ENCODE measurements at places on chromosomes 16 and 17.

GRCh38 chr16:86713021-86713631, 134.8 kb downstream of the FOXL1 start:
- no peak for DNase-seq

DNA sequence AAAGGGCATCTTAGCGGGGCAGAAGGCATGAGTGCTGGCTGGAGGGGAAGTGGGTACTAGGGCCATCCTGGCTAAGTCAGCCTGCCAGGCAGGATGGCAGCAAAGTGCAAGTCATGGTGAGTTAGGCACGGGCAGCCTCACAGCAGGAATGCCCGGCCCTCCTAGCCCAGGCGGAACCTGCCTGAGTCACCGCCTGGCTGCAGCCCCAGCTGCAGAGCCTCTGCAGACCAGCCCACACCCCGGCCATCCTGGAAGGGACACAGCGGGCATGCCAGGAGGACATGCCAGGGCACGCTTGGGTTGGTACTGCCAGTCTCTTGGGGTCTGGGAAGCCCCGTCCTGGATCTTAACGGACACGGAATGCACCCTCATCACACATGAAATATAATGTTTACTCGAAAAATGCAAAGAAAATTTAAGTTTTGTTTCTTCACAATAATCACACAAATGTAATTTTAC, 5.0 kb upstream of the ALDH3A1 start:
- DNase-seq, result peak; percentile 97

GRCh38 chr16:87177673-87178072, 139.5 kb downstream of the C16orf95 start:
- no peak for DNase-seq

DNA sequence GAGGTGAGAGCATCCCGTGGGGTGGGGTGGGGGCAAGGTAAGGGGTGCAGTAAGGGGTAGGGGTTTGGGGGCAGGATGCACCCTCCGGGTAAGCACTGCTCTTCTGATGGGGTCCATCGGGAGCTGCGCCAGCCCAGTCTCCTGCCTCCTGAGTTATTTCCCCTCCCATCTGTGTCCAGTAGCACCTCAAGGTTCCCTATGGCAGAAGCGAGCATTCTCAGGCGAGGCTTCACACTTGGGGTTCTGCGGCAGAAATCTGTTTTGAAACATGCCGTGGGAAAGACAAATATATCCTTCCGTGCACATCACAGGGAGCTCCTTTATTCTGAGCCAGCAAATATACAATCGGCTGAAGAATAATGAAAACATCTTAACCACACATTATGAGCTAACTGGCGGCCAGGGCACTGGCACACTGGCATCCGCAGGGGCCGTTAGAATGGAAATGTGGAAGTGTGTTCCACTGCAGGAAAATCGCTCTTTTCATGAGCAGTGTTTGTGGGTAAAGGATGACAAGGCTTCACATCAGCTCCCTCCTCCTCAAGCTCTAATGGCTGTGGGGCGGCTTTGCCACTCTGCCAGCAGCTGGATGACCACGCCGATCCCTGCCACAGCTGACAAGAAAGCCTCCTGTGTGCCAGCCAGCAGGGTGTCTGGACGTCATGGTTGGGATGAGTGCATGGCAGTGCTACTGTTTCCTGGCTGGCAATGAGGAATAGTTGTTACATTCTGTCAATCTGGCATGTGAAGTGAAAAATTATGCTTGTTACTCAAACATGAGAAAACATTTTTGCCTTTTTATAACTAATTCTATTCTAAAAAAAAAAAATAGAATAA, 20.0 kb downstream of the MTHFSD start:
- no peak for DNase-seq

DNA sequence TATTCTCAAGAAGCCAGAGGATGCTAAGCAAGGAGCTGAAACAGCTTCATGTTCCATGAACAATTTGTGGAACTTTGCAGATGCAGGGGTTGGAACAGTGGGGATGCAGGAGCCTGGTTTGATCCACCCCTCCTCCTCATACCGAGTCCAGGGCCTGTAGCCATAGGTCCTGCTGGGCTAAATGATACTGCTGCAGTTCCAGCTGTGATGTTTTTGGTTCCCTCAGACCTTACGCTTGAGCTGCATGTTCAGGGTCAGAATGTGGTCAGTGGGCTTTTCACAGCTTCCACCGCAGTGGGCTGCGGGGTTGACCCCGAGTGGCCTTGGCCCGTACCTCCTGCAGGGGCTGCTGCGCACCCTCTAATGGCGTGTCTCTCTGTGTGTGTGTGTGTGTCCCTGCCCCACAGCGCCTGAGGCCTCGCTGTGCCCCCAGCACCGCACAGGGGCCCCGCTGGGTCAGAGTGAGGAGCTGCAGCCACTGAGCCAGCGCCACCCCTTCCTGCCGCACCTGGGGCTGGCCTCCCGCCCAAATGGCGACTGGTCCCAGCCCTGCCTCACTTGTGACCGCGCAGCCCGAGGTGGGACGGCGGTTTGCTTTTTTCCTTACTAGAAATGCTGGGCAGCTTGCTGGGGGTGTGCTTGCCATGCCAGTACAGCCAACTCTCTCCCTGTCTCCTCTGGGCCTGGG, 48.2 kb downstream of the EPN2 start:
- DNase-seq, result no peak

GRCh38 chr17:27381007-27381501, 75.2 kb upstream of the KSR1 start:
- peak; percentile 61 for DNase-seq

DNA sequence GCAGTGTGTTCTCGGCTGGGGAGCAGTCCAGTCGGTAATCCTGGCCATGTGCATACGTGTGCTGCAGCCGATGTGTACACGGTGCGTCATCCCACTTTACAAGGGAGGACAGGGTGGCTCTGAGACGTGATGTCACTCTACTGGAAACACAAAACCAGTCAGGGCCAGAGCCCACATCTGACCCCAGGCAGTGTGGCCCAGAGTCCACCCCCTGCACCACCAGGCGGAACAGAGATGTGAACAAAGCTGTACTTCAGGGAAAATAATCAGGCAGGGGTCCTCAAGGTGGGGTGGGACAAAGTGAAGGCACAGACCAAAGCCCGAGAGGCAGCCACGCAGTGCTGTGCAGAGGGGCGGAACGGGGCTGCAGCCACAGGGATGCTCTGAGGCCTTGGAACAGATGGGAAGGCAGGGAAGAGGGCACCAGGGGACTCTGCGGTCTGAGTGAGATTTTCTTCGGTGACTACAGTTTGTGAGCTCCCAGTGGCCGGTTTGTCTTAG, 181.5 kb downstream of the ZNF423 start:
- DNase-seq, result no peak

GRCh38 chr17:49610883-49611584, 35.4 kb downstream of the NXPH3 start:
- DNase-seq, result peak; percentile 25

GRCh38 chr17:48704361-48705248, 17.7 kb downstream of the PRAC1 start:
- no peak for DNase-seq

GRCh38 chr16:4160658-4161430, 44.6 kb upstream of the ADCY9 start:
- peak; percentile 17 for DNase-seq

DNA sequence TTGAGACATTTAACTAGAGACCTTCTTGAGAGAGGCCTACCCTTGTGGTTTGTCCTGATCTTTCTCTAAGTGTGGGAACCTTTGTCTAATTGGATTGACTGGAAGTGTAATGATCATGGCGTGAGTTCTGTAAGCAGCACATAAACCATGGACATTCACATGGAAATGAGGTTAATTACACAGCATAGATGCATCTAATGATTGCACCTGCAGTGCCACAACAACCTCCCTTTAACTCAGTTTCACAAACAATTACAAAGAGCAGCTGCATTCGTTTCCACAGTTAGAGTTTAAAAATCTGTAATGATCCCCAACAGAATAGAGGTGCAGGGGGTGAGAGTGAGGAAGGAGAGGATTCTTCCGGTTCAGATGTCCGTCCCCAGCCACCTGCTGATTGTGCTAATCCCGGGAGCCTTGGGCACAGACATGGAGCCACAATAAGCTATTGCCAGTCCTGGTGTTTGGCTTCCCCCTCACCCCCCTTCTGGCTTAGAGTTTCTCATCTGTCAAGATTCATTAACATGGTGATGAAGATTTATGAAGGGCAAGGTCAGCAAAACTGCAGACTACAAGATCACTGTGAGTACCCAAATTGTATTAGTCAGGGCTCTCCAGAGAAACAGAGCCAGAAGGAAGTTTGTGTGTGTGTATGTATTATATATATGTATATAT, 659.2 kb upstream of the SOX9 start:
- no peak for DNase-seq

- DNase-seq, result no peak
These were observed 33.7 kb downstream of the NLK start for GRCh38 chr17:28076144-28076543.

- no peak for DNase-seq
These were observed 67.7 kb upstream of the ARL4D start for GRCh38 chr17:43330876-43331639.

DNA sequence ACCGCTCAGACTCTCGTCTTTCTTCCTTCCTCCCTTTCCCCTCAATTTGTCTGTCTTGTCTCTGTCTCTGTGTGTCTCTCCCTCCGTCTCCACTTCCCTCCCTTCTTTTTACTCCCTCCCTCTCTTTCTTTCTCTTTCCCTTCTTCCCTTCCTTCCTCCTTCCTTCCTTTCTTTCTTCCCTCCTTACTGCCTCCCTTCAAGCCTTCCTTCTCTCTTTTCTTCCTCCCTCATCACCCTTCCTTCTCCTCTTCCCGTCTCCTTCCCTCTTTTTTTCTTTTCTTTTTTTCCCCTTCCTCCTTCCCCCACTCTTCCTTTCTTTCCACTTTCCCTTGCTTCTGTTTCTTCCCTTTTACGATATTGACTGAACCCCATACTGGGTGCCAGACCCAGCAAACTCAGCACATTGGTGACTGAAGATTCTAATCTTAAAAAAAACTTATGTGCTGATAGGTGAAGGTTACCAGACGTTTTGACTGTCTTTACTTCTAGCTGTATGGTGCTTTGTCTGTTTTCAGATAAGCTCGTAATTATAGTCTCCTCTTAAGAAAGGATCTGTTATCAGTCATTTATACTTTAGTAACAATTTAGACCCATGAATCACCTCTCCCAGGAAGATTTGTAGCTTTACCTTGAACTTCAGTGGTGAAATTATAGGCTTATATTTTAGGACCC, 481 bp upstream of the BRD7 start:
- DNase-seq, result no peak

DNA sequence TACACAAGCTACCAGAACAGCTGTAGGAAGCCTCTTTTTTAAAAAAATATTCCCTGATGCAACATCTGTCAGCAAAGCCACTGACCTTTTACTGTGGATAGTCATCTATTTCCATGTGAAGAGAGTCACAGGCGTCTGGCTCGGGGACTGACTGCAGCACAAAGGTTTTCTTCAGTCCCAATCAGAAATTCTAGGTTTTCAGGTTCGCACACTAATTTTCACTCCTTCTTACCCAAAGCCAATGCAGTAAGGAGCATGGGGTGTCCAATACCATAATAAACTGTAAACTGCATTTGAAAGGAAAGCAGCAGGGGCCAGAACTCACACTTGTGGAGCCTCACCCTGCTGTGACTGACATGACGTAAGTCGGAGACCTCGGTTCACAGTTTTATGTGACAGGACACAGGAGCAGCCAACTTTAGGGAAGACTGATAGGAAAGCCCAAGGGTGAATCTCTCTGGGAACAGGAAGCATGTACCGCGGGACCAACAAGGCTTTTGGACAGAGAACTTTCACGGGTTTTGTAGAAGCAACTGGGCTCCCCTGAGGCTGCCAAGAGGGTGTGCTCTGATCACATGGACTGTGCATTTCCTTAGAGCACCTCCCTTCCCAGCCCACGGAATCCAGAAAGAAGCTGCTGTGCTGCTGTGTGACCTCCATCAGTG, 9.1 kb upstream of the TMEM100 start:
- DNase-seq, result no peak

GRCh38 chr16:16133943-16134604, 89.2 kb downstream of the ABCC6 start:
- DNase-seq, result no peak

DNA sequence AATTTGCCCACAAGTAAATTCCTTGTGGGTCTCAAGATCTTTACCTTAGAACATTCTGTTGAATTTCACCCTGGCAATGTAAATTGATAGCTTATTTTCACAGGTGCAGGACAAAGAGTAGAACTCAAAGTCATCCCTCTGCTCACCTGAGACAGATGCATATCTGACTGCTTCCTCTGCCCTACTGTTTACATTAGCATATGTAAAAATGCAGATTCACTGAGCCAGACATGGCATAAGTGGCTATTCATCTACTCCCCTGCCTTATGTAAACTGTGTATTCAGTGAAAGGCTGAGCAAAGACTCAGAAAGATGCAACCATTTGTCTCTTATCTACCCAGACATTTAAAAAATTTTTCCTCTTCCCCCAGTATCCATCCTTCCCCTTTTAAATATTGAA, 22.3 kb upstream of the MILR1 start:
- DNase-seq, result no peak

- DNase-seq, result no peak
These were observed 3.7 kb downstream of the GUCY2D start for GRCh38 chr17:8005967-8006730.

DNA sequence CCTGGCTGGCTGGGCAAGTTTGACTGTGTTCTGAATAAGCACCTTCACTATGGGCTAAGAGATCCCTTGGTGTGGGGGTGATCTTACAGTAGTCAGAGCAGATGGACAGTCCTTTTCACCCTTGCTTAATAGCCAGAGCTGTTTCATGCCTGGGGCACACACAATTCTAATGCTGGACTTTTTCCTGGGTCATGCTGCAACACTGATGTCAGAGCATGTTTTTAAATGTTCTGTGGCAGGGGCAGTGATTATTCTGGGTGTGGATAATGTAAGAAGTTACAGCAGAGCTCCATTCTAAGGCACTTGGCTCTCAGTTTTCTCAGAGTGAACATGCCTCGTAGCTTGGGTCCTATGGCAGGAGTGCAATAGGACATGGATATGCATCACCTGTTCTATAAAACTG, 4.0 kb upstream of the CD68 start:
- DNase-seq, result no peak

DNA sequence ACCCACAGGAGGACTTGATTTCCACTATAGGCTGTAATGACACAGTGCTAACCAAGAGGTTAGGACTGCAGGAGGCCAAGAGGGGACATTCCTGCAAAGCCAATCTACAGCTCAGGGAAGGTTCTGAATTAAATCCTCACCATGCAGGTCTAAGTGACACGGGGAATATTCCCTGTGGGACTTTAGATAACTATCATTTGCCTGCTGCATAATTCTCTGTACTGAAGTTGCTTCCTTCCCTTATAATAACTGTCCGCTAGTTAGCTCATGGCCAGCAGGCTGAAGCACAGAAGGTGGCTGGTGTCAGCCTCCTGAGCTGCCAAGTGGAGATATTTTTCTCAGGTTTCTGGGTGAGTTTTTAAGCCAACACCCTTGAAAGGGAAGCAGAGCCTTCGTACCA, 74.6 kb upstream of the SOX9 start:
- no peak for DNase-seq

DNA sequence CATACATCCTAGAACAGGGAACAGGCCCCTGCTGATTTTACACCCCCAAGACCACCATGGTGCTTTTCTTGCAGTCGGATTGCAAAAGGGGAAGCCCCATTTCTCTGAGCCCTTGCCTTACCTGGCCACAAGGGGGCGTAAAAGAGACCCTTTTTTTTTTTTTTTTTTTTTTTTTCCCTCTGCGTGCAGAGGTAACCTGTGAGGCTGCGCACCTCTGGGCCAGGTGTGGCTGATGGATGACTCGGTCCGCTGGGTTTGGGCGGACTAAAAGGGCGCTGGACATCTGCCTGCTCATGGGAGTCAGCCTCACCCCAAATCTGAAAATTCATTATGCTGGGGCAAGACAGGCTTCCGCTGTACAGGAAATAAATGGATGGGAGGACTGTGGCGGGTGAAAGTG, 281.0 kb downstream of the CBLN1 start:
- peak; percentile 39 for DNase-seq

- no peak for DNase-seq
These were observed 6.7 kb upstream of the KRT14 start for GRCh38 chr17:41593306-41593981.

- peak; percentile 30 for DNase-seq
These were observed 37.3 kb downstream of the PIEZO1 start for GRCh38 chr16:88747588-88748301.

Measured in MCF 10A (cell line).